ENCODE measurements at places on chromosomes 5 and 9.

GRCh38 chr9:99998266-99998665 lies 91.8 kb downstream of the STX17 start:
- DNase-seq = no peak

GRCh38 chr9:137294091-137294680 lies 7.9 kb downstream of the NRARP start:
- no peak for DNase-seq

- no peak for DNase-seq
These were observed 62.2 kb downstream of the EPB41L4B start for GRCh38 chr9:109258481-109259302.

- no peak for DNase-seq
These were observed 103.3 kb downstream of the SREK1 start for GRCh38 chr5:66247176-66247960.

DNA sequence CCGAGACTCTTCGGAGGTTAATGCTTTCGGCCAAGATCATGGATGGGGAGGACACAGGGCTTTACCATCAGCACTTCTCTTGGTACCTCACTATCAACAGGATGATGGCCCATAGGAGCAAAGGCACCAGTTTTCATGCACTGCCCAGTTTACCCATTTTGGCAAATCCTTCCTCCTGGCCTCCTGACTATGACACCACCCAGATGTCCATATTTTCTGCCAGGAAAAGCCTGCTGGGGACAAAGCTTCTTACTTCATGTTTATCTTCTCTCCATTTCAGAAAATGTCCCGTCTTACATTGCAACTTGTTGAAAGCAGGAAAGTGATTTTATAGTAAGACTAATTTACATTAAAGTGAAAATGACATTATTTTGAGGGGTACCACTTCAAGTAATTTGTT lies 61.4 kb upstream of the GAS1 start:
- DNase-seq = no peak

GRCh38 chr5:160305319-160305718 lies 7.0 kb downstream of the CCNJL start:
- DNase-seq = no peak

- no peak for DNase-seq
These were observed 230.5 kb upstream of the DMAC1 start for GRCh38 chr9:8030095-8030494.

DNA sequence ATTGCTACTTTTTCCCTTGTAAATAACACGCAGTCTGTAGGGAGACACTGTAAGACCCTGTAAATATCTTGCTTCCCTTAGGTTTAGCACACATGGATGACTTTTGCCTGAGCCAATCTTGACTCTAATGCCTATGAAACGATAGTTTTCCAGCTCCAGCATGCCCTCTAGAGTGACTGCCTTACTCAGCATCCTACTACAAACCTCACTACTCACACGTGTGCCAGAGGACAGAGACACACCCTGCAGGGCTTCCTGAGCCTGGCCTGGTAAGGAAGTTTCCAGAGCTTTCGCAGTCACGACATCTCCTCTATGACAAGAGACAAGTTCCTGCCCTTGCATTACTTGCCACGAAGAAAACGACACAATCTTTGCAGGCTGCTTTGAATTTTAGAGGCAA lies 138.1 kb downstream of the ATPSCKMT start:
- no peak for DNase-seq

DNA sequence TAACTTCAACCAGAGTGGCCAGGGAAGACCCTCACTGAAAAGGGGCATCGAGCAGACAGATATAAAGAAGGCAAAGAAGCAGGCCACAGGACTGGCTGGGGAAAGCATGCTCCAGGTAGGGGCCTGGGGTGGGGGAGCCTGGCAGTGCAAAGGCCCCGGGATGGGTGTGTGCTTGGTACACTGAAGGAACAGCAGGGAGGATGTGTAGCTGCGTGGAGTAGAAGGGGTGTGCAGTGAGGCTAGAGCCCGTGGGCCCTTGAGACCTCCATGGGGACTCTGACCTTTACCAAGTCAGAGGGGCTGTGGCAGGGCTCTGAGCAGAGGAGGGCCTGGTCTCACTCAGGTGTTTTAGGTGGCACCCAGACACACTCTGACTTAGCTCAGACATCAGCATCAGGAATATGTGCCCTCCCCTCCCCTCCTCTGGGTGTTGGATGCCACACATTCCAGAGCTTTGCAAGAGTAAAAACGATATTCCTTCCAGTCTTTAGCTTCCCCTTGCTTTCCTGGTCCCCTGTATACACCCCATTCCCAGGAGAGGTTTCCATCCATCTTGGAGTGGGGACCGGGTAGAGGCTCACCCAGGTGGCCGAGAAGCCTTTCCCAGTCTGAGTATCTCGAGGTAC lies 7.6 kb downstream of the TRIM7 start:
- DNase-seq = no peak

DNA sequence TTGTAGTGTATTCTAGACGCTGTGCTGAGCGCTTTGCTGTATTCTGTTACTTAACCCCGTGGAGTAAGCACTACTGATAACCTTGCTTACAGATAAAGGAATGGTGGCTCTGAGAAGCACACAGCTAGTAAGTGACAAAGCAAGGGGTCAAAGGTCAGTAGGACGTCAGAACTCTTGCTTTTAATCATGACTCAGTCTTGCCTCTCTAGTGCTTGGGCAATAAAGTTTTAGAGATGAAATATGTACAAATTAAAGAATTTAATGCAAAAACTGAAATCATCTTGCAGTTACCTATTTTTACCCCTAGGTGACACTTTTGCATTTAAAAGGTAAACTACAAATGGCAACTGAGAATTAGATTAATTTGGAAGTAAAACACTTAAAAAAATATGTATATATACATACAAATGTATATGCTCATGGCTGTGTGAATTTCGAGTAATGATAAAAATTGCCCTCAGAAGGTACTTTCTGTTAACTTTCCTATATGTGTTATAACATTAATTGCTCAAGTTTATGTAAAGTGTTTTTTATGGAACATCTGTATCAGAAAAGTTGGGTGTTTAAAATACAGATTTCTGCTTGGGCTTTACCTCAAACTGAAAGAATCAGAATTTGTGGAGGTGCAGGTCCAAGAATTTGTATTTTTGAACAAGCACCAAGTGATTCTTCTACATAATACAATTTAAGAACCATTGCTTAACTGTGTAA lies 175.1 kb upstream of the DAB2 start:
- no peak for DNase-seq

DNA sequence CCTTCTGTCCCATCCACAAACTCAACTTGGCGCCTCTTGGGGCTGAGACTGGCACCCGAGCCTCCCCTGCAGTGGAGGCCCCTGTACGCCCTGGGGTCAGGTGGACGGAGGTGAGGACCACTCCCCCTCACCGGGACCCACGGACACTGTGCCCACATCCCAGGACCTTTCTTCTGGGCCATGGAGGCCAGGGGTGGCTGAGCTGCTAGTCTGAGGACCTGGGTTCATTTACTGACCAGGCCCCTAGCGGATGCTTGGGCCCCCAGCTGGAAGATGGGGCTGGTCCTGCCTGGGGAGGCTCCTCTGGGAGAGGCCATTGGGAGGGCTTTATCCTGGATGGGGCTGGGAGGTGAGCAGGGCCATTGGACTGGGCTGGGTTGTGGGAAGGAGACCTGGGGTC lies 16.9 kb upstream of the SLC6A19 start:
- DNase-seq = no peak

DNA sequence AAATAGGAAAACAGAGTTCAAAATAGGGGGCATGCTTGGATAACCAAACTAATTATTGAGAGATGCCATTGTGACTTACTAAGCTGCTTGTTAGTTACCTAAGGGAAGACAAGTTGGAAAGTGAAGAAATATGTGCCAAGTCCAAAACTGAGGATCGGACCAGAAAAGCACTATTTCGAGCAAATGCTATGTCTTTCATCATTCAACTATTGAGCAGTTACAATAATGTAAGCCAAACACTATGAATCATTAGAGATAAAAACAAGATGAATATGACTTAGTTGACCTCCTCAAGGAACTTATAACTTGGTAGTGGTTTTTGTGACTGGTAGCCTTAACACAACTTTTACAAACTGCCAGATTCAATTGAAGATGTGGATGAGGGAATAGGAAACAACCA lies 240.6 kb upstream of the MPDZ start:
- no peak for DNase-seq

DNA sequence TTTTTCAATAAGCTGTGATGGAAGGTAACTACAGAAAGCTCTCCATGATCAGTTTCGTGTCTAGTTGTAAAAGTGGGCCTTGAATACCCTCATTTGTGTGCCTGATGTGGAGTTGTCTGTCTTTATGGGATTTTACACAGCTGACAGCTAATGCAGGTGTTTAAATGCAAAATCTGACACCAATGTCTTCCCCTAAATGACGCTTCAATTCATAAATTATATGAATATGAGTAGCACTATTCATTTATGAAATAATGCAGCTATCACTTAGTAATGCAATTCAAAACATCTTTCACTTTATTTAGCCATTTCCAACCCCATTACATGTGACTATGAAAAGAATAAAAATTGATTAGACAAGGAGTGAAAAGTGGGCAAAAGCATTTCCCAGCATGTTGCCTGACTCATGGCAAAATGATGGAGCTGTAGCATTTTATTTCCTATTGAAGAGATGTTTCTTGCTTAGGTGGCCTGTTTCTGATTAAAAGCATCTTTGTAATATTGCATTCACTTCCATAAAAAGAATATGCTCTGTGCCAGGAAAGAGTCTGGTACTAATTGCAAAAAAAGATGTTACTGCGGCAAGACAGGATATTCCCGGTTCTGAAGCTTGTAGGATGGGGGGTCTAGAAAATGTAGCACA lies 116.7 kb upstream of the HAPLN1 start:
- no peak for DNase-seq

DNA sequence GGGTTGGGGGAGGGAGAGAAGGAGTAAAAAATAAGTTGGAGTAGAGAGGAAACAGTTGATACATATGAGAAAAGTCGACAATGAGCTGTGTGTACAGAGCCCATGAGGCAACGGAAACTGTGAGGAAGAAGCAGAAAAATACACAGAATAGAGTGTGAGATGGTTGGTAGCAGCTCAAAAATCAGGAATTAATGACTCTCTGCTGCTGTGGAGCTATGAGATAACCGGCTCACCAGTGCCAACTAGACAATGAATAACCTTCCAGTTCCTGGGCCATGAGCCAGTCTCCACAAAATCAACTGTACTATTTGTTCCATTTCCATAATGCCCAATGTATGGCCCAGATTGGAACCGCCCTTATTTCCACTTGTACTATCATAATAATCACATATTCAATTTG lies 53.1 kb upstream of the NREP start:
- DNase-seq = no peak

- DNase-seq = no peak
These were observed 33.8 kb upstream of the DTWD2 start for GRCh38 chr5:119022017-119022745.

GRCh38 chr5:179375831-179376365 lies 30.6 kb upstream of the ADAMTS2 start:
- DNase-seq = no peak

DNA sequence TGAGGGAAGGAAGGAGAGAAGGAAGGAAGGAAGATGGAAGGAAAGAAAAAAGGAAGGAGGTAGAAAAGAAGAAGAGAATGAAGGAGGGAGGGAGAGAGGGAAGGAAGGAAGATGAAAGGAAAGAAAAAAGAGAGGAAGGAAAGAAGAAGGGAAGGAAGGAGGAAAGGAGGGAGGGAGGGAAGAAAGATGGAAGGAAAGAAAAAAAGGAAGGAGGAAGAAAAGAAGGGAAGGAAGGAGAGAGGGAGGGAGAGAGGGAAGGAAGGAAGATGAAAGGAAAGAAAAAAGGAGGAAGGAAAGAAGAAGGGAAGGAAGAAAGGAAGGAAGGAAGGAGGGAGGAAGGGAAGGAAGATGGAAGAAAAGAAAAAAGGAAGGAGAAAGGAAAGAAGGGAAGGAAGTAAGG lies 184.4 kb upstream of the TRIM32 start:
- no peak for DNase-seq

GRCh38 chr5:148179234-148179824 lies 11.0 kb downstream of the SPINK14 start:
- no peak for DNase-seq

DNA sequence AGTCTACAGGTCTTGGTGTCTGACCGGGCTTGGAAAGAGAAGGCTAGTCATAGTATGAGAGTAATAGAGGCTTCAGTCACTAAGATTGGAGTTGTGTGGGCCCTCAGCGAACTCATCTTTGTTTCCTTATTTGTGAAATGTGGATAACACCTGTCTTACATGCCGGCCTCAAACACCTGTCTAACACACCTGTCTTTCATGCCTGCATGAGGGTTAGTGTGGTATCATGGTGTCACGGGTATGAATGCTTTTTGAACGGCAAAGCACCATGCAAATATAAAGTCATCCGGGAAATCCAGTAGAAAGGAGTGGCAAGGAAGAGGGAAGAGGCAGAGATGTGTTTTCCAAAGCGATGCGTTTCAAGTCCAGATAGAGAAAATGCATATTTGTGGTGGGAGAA lies 25.5 kb downstream of the GRAMD2B start:
- no peak for DNase-seq

GRCh38 chr9:131999692-132000551 lies 79.7 kb downstream of the MED27 start:
- no peak for DNase-seq

- DNase-seq = no peak
These were observed 224.6 kb downstream of the PLK2 start for GRCh38 chr5:58235299-58235698.
